ENCODE measurements at places on chromosomes 5 and 9.
A peak's percentile ranks its signal among the peaks of the same experiment; 100 is the strongest.

- DNase-seq, result no peak
Observed at GRCh38 chr5:32261198-32261597, 51.5 kb downstream of the MTMR12 start.

DNA sequence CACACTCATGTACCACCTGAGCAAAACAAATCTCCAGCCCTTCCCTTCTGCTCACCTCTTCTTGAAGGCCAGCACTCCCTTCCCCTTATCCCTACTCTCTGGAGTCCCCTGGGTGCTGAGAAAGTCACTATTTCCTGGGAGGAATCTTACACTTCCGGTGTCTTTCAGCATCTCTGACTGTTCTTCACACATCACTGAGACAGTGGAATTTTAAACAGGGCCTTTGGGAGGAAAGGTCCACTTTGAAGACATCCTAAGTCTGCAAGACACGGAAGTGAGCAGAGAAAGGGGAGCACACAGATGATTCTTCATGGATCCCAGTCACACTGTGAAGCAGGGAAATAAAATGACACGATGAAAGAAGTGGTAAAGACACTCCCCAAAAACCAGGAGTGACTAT, 25.6 kb downstream of the FRMD3 start:
- no peak for DNase-seq

DNA sequence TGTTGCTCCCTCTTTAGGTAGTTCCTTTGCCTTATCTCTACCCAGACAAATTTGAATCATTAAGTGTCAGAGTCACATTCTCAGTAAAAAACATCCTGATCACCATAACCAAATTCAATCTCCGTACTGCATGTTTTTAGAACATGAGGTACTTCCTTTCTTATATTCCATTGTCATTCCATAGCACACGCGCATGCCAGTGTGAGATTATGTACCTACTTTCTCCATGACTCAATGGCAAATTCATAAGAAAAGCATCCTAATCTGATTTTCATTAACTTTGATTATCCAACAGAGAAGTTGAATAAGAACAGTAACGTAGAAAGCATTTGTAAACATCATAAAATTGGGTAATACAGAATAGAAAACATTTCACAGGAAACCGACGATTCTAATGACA, 1118.6 kb upstream of the CDH9 start:
- no peak for DNase-seq

DNA sequence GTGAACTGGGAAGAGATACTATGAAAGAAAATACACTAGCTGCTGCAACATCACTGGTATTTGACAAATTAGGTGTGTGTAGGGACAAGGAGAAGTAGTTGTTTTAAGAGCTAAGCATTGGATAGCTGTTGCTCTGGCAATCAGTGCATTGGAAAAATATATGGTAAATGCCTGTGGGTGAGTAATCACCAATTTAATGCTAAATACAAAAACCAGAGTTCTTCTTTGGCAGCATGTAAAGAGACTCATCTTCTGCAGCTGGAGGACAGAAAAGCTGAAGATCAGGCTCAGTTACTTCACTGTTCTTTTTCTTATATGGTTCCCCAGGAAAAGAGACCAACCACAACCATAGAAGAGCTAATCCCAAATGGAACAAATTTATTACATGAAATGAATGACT, 201.8 kb upstream of the MPDZ start:
- no peak for DNase-seq

- no peak for DNase-seq
Observed at GRCh38 chr9:117412841-117413240, 2.0 kb downstream of the ASTN2 start.

DNA sequence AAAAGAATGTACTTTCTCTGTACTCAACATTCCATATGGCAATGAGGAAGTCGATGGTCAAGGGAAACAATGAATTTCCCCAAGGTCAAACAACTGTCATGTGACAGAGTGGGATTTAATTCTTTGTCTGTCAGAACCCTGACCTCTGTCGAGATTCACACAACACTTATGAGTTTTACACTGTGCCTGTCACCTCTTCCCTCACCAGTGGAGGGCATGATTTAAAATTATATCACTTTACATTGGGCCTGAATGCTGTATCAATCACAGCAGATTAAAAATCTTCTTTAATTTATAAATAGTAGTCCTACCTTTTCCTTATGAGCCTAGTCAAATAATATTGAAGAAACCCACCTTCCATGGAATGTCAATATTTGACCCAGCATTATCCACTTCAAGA, 276.7 kb downstream of the CDH10 start:
- no peak for DNase-seq

DNA sequence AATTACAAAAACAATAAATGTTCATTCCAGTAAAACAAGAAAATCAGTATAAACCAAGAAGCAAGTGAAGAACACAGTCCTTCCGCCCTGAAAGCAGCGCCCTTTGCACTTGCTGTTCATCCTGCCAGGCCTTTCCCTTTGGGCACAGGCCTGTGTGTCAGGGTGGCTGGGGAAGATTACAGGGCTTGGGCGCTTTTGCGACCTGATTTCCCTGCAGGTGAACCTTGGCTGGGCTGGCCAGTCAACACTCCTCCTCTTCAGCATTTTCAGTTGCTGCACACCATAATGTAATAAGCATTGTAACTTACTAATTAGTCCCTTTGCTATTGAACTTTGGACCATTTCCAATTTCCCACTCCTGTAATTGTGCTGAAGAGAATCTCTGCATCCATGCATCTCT, 38.6 kb upstream of the TDRD7 start:
- DNase-seq, result peak; percentile 39

- DNase-seq, result no peak
Observed at GRCh38 chr9:94056442-94056974, 27.8 kb upstream of the PTPDC1 start.

- no peak for DNase-seq
Observed at GRCh38 chr5:56608217-56608925, 207.0 kb upstream of the MAP3K1 start.

GRCh38 chr5:128919542-128919941, 45.7 kb upstream of the SLC27A6 start:
- DNase-seq, result no peak

GRCh38 chr9:2798423-2798822, 45.5 kb downstream of the PUM3 start:
- no peak for DNase-seq

GRCh38 chr9:9133526-9133925, 1333.9 kb upstream of the DMAC1 start:
- DNase-seq, result no peak

Data from COR-L47 (cell line).